Suppressor macrophage (primary cell): ENCODE measurements at places on chromosomes 13 and 19.
A peak's percentile ranks its signal among the peaks of the same experiment; 100 is the strongest.

- peak; percentile 49 for DNase-seq
These were observed 24.4 kb downstream of the MPND start for GRCh38 chr19:4367781-4368127.

DNA sequence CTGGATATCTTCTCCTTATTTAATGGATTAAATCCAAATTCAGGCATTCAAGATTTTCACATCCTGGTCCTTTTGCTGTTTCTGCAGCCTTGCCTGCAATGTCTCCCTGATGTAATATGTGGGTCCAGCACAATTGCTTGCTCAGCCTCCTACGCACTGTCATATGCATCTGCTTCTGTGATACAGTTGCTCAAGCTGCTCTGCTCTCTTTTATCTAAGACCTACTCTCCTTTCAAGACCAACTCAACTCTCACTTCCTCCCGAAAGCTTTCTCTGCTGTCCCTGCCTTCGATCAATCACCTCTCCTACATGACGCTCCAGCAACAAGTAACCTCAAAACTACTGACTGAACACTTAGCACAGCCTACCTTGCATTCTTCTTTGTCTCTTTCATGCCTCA is 138.2 kb downstream of the DCLK1 start:
- DNase-seq = peak; percentile 72

DNA sequence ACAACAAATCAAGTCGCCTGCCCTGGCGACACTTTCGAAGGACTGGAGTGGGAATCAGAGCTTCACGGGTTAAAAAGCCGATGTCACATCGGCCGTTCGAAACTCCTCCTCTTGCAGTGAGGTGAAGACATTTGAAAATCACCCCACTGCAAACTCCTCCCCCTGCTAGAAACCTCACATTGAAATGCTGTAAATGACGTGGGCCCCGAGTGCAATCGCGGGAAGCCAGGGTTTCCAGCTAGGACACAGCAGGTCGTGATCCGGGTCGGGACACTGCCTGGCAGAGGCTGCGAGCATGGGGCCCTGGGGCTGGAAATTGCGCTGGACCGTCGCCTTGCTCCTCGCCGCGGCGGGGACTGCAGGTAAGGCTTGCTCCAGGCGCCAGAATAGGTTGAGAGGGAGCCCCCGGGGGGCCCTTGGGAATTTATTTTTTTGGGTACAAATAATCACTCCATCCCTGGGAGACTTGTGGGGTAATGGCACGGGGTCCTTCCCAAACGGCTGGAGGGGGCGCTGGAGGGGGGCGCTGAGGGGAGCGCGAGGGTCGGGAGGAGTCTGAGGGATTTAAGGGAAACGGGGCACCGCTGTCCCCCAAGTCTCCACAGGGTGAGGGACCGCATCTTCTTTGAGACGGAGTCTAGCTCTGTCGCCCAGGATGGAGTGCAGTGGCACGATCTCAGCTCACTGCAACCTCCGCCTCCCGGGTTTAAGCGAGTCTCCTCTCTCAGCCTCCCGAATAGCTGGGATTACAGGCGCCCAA is at the start of gene LDLR:
Gene LDLR (plus strand): TSS at position 210 of the 760 bp plus-strand sequence. CDS start 86 bp downstream, at position 296.
- DNase-seq = peak; percentile 94

- peak; percentile 49 for DNase-seq
These were observed 200.9 kb upstream of the MIR17HG start for GRCh38 chr13:91146601-91147000.

GRCh38 chr19:32061315-32061714 is 284.1 kb upstream of the ZNF507 start:
- no peak for DNase-seq

- no peak for DNase-seq
These were observed 20.3 kb downstream of the OPA3 start for GRCh38 chr19:45564131-45564780.
